Left colon (tissue), 2 donors: ENCODE measurements at places on chromosomes 5 and 9. TPM values are rescaled to one million over a fixed set of nuclear protein-coding genes. Genes with fewer than 3 reads are reported as not detected.

- DNase-seq = no peak
Observed at GRCh38 chr5:80951366-80951765, 8.8 kb upstream of the RASGRF2 start.

GRCh38 chr5:65837139-65837538 lies 89.2 kb upstream of the ERBIN start:
- no peak for DNase-seq

- DNase-seq = no peak
Observed at GRCh38 chr9:127664324-127664677, 42.5 kb upstream of the CFAP157 start.

- no peak for DNase-seq
Observed at GRCh38 chr9:118961857-118962256, 407.4 kb downstream of the BRINP1 start.

GRCh38 chr5:142382186-142382585 lies 57.4 kb upstream of the SPRY4 start:
- no peak for DNase-seq

- no peak for DNase-seq
Observed at GRCh38 chr9:135067096-135067710, 20.3 kb upstream of the OLFM1 start.

DNA sequence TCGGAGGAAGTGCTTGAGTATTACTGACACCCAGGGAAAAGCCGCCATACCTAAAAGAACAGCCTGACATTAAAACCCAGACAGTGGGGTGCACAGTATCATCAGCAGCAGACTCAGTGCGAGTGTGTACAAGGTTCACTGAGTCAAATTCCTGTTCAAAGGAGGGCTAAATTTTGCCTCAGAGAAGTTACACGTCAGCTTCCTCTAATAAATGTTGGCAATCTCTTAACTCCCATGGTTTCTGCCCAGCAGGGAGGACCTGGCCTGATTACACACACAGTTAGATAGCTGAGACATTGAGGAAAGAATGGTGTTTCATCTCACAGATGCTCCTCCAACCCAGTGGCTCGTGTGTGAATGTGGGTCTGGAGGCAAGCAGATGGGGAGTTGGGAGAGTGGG lies 38.2 kb downstream of the NIPSNAP3B start:
- no peak for DNase-seq

- DNase-seq = no peak
Observed at GRCh38 chr9:137341227-137341626, 39.2 kb upstream of the NRARP start.

- peak; percentile 69 for DNase-seq
Observed at GRCh38 chr9:126500600-126501382, 112.9 kb upstream of the LMX1B start.

GRCh38 chr5:54772684-54773083 lies 212.7 kb downstream of the ESM1 start:
- no peak for DNase-seq

DNA sequence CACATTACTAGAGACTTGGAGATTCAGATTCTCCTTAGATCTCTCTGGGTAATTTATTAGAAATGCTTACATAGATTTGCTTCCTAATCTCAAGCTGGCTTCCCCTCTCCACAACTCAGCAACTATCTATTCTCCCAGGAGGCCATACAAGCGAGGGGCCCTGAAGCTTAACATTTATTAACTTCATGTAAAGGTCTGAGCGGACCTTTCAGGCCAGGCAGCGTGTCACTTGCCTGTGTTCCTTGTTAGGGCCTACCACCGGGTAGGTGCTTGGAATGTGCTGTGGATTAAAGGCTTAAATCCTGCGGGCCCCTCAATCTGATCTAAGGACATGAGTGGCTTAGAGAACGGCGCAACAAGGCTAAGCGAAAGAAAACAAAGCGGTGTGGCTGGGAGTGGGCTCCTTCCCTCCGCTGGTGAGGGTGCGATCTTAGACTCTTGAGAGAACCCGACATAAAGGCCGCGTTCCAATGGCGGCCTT lies 712 bp upstream of the HSPA4 start:
- no peak for DNase-seq

DNA sequence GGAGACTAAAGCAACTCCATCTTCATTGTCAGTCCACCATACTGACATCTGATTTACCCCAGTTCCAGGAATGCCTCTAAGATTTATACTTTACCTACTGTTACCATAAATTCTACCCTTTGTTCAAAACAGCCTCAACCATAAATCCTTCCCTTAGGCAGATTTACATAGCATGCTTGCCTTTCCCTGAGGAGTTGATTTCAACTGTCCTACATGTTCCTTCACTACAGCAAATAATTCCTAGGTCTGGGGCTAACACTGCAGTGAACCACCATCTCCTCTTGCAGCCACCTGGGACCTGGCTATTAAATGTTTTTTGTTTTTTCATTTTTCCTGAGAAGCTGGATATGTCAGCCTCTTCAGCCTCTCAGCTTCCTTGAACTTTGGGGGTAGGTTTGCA lies 166.9 kb upstream of the PDE4D start:
- no peak for DNase-seq

Gene FBP2
- total RNA-seq = not detected

Gene CMYA5
- total RNA-seq = 0.31 TPM

Gene IFNA13
- total RNA-seq = not detected

Gene PCDHGA4
- 0.37 TPM for total RNA-seq

Gene SLC28A3
- 1.5 TPM for total RNA-seq

Gene SV2C
- 0.36 TPM for total RNA-seq

Gene PCDHGA1
- total RNA-seq = 0.31 TPM
